ENCODE measurements at places on chromosomes 6 and 20.

DNA sequence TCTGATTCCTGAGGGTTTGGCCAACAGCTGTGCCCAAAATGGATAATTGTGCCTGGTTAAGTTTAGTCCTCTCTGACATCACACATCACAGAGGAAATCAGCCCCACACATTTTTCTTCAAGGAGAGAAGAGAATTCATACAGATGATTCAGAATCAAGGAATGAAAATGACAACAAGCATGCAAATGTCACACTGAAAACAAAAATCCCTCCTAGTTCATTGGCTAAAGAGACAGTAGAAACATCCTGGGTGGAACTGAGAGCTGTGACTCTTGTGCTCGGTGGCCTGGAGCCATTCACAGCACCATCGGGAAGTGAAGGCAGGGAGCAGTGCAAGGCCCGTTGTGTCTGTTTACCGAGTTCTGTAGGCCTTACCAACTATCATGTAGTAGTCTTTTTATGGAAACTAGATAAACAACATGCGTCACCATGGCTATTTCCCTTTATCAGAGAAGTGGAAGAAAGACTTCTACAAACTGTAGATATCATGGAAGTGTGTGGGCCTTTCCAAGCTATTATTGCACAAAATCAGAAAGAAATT lies 81.7 kb upstream of the TENT5A start:
- DNase-seq, result no peak

- DNase-seq, result no peak
Observed at GRCh38 chr20:733861-734260, 34.4 kb downstream of the SLC52A3 start.

- DNase-seq, result no peak
Observed at GRCh38 chr6:25454136-25454535, 175.0 kb downstream of the CARMIL1 start.

GRCh38 chr6:84764332-84765049 lies at the start of gene TBX18:
TSS of gene TBX18 (minus strand) at chr6:84764598. CDS start at chr6:84764181, 417 bp downstream.
- DNase-seq, result peak; percentile 42

DNA sequence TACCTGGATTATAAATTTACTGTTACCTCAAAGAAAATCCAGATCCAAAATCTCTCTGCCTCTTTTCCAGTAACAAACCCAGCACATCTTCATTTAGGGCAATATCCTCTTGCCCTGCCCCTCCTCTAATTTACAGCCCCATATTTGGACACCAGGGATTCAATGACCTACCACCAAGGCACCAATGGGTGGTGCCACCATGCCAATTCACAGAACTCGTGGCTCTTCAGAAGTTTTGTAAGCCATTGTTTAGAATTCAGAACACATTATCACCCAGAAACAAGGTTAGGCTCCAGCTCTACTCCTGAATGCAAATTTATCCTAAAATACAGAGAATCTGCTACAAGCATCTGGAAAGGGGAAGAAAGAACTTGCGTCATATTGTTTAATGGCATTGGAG lies 67.8 kb upstream of the SASH1 start:
- no peak for DNase-seq

DNA sequence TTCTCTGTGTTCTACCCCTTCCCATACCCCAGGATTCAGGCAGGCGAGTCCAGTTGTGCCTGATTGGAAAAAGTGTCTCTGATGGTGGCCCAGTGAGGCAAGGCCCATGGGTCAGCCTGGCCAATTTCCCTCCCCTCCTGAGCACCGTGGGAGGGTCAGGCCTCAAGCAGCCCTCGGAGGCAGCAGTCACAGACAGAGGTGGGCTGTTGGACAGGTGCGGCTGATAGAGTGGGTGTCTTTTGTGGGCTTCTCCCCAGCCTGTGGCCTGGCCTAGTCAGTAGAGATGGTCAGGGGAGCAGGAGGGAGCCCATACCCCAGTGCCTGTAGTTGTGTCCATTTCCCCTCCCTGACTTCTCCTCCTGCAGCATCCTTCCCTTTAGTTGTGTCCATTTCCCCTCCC lies 8.9 kb downstream of the MYT1 start:
- DNase-seq, result no peak

GRCh38 chr20:40650707-40651106 lies 38.3 kb downstream of the MAFB start:
- no peak for DNase-seq

GRCh38 chr6:131061751-131062119 lies 1.3 kb downstream of the EPB41L2 start:
- DNase-seq, result no peak

- no peak for DNase-seq
Observed at GRCh38 chr20:44431502-44432234, 44.0 kb upstream of the TTPAL start.

- DNase-seq, result no peak
Observed at GRCh38 chr6:101090281-101090680, 209.2 kb upstream of the ASCC3 start.

GRCh38 chr20:48211238-48211637 lies 426.0 kb upstream of the SULF2 start:
- DNase-seq, result no peak

DNA sequence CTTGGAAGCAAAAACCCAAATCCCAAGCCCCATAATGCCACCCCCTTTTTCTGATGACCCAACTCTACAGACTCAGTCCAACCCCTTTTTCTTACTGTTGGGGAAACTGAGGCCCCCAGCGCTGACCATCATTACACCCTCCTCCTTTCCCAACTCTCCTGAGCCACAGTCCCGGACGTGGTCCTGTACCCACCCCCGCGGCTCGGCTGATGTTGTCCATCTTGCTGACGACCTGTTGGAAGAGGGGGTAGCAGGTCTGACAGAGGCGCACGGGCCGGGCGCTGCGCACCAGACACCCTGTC lies 533 bp downstream of the OSTM1 start:
- peak; percentile 12 for DNase-seq

- no peak for DNase-seq
Observed at GRCh38 chr6:76888351-76888750, 574.9 kb downstream of the HTR1B start.

GRCh38 chr20:21089391-21089790 lies 16.8 kb downstream of the LINC00237 start:
- no peak for DNase-seq

Measured in stimulated activated CD4-positive, alpha-beta T cell treated with anti-CD3 and anti-CD28 coated beads, Interleukin-1b, Interleukin-23, amount 100 ng/mL, for 48 hours (primary cell).